ENCODE measurements at places on chromosomes 6 and 20. TPM values are rescaled to one million over a fixed set of nuclear protein-coding genes. Genes with fewer than 3 reads are reported as not detected.

DNA sequence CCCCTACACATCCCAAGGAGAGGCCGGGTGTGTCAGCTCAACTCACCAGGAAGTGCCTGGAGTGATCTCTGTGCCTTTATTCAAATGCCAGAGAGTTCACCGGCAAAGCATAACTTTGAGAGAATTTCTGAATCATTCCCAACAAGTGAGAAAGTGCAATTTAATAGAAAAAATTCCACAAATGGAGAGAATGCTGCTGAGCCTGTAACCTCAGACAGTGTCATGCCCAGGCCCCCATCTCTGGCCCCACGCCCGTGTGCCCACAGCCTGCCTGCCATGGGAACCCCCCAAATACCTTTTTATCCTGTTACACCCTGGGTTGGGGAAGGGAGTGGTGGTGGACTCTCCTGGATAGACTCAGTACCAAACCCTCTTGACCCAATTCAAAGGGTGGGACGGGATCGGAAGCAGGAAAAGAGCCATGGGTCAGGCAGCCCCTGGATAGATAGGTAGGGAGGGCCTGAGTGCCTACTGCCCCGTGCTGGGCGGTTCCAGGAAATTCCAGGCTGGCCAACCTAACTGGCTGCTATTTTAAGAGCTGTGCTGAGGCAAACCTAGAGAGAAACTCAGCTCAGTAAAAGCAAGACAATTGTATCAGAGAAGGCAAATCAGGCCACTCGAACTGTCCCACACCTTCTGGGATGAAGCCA lies 179.0 kb upstream of the FOXA2 start:
- DNase-seq, result peak; percentile 67

GRCh38 chr6:110389689-110390382 lies 25.5 kb downstream of the DDO start:
- DNase-seq, result no peak

- DNase-seq, result peak; percentile 18
Measured at GRCh38 chr6:147447835-147448611, 60.5 kb upstream of the SAMD5 start.

DNA sequence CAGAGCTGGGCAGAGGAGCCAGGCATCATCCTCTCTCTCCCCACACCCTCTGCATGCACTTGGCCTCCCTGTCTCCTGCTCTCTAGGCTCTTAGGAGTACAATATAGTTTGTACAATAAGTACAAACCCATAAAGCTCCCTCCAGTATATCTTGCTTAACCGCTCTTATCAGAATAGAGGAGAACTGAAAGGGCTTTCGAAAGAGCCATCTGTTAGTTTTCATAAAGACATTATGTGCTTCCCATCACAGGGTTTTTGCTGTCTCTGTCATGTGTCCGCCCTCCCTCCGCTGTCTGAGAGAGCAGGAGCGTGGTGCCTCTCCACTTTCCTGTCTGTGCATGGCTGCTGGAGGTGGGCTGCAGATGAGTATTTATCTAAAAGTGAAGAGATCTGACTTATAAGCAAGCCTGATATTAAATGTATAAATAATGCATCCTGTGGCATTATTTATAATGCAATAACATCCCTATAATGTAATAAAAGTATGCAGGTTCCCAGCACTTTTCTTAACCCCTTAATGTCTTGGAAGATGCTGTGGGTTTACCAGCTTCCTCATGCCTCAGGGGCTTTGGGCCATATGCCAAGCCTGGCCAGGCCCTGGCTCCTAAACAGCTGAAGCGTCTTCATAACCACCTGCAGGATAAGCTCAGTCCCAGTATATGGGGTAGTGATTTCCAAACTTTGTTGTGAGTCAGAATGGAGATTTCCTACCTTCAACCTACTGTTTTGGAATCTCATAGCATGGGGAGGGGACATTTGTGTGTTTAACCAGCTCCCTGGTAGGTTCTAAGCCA lies 297.1 kb downstream of the DHX35 start:
- DNase-seq, result no peak

- no peak for DNase-seq
Measured at GRCh38 chr6:109052852-109053251, 41.8 kb downstream of the SESN1 start.

DNA sequence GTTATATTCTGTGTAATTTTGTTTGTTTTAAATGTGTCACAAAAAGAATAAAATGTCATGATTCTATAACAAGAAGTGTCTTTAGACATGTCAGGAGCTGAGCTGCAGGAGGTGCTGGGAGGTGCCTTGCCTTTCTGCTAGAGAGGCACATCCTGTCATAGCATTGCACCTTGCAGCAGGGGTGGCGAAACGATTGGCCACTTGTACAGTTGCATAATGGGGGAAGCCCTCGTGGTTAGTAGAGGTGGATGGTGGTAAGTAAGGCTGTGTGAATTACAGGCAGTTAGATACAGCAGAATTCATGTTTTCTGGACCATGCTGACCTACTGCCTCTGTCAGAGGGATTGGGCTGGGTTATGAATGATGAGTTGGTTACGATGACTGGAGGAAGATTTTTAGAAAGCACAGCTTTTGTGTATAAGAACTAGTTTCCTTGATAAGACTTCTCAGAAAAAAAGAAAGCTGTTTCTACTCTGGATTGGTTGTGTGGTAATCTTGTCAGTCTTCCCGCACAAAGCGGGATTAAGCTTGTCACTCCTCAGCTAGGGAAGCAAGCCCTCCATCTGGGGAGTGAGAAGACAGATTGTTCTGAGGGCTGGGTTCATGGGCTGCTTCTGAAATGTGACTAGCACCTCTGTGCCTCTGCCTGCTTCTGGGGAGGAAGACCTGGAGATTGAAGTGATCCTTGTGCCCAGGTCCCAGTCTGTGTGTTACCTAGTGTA lies 74.9 kb downstream of the FOXO3 start:
- DNase-seq, result no peak

DNA sequence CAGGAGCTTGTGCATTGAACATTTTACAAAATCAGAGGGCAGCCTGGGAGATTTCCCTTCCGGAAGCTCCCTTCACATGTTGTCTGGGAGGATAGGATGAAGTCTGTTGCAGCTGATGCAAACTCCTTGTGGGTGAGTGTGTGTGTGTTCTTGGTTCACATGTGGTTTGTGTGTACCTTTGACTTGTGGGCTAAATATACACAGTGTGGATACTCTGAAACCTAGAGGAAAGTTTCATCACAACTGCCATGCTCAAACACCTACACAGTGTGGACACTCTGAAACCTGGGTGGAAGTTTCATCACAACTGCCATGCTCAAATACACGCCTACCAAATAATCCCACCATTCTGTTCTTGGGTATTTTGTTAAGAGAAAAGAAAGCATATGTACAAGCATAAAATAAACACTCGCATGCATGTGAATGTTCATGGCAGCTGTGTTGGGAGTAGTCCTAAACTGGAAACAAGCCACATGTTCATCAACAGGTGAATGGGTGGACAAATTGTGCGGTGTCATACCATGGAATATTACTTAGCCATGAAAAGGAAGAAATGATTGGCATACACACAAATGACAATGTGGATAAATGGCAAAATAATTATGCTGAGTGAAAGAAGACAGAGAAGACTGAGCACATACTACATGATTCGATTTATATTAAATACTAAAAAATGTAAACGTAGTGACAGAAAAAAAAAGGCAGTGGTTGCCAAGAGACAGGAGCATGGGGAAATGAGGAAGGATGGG lies 1.8 kb downstream of the SCP2D1 start:
- no peak for DNase-seq

- DNase-seq, result no peak
Measured at GRCh38 chr6:76633259-76633658, 560.8 kb upstream of the IMPG1 start.

GRCh38 chr6:137361701-137362100 lies 132.5 kb downstream of the OLIG3 start:
- no peak for DNase-seq

DNA sequence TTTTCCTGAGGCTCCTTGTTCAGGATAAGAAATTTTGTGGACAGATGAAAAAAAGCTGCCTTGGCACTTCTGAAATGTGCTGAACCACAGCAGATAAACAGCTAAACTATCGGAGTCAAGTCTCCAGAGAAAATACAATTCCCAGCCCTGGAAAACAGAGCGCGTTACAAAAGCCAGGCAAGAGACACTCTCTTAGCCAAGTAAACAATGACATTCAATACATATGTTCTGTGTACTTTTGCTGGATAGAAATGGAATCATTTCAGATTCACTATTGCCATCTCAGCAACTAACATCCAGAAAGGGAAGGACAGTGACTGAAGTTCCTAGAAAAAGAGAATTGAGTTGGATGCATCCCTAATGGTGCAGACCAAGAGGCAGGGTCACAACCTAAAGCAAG lies 196.8 kb upstream of the NRSN1 start:
- no peak for DNase-seq

GRCh38 chr6:26394289-26394688 lies 7.8 kb upstream of the BTN3A1 start:
- no peak for DNase-seq

GRCh38 chr6:98037571-98037970 lies 754.6 kb upstream of the MMS22L start:
- DNase-seq, result no peak

Gene SIRPG
- total RNA-seq, result not detected

Gene PSORS1C1
- 2.0 TPM for total RNA-seq

All from breast epithelium (tissue), 4 donors.